ENCODE measurements at places on chromosomes 1 and 21.

DNA sequence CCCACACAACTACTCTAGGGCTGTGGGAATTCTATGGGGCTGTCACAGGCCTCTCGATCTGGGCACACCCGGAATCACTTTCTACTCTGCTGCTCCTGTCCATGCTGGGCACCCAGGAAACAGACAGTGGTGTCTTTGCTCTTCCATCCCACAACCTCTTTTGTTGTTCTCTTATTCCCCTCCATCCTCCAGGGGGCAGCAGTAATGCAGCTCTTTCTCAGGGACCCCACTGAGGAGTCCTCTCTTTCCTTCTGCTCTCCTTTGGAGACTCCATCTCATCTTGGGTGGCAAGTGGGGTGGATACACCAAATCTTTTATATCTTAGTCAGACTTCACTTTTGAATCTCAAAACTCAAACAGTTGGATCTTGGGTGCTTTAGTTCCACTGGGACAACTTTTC lies 206.3 kb downstream of the HS2ST1 start:
- DNase-seq, result no peak

DNA sequence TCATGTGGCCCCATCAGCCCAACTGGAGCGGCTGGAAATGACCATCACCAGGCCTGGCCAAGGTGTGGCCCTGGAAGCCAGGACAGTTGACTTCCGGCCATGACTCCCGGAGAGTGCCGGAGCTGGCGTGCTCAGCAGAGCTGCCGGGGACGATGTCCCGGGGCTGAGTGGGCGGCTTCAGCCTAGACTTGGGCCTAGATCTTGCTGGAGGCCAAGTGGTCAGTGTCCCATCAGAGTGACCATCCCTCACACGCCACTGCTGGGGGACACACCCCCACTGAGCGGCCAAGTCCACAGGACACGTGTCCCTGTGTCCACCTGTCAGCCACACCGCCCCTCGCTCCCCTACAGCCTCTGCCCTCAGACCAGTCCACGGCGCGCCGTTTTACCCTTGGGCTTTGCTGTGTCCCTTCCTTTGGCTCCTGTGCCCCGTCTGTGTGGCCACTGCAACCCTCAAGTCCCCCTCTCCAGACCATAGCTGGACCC lies 4.0 kb downstream of the FAAP20 start:
- no peak for DNase-seq

GRCh38 chr1:64343823-64344190 lies 126.1 kb upstream of the CACHD1 start:
- no peak for DNase-seq

- DNase-seq, result no peak
Measured at GRCh38 chr1:63199706-63200335, 122.5 kb upstream of the FOXD3 start.

DNA sequence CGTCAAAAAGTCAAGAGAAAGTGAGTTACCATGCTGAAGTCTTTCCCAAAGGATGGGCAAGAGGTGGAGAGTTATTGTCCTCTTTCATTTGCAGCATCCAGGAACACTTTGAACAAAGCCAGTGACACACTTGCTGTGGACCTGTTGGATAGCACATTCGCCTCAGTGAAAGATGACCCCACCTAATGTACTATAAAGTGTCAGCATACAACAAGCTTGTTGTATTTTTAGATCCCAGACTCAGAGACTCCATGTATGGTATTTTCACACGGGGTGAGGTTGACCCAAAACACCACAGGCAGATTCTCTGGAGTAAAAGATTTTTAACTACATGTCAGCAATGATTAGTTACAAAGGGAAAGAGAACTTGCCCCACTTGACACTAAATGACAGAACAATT lies 273.8 kb downstream of the PTBP2 start:
- no peak for DNase-seq

- no peak for DNase-seq
Measured at GRCh38 chr1:47996060-47996405, 1.2 kb downstream of the TRABD2B start.

Data from CD4-positive, alpha-beta T cell treated with Interleukin-17A for 4 hours (primary cell).